ENCODE measurements at places on chromosomes 11 and 22. TPM values are rescaled to one million over a fixed set of nuclear protein-coding genes. Genes with fewer than 3 reads are reported as not detected.

IFITM10 gene
- 0.17 TPM for total RNA-seq

KDM4E gene
- not detected for total RNA-seq

- ATAC-seq = no peak
These were observed 46.5 kb downstream of the SLC5A12 start for GRCh38 chr11:26675233-26675928.

DRAP1 gene
- total RNA-seq = 94.5 TPM

- ATAC-seq = no peak
These were observed 5.7 kb downstream of the SMTN start for GRCh38 chr22:31086703-31087330.

- no peak for ATAC-seq
These were observed 7.6 kb downstream of the IGF2 start for GRCh38 chr11:2131371-2132236.

GRCh38 chr11:73194034-73194507, 24.0 kb upstream of the P2RY2 start:
- no peak for ATAC-seq

Data from activated T-helper 17 cell treated with anti-CD3 and anti-CD28 coated beads, Interleukin-2, amount 50 U/mL, for 72 hours (primary cell).